ENCODE measurements at places on chromosomes 6 and 20. TPM values are rescaled to one million over a fixed set of nuclear protein-coding genes. Genes with fewer than 3 reads are reported as not detected.

BNIP5 gene
- not detected for total RNA-seq

GRCh38 chr6:31468311-31468710 lies 29.6 kb upstream of the MICB start:
- no peak for DNase-seq

MLIP gene
- not detected for total RNA-seq

MCM8 gene
- 16.1 TPM for total RNA-seq

DNA sequence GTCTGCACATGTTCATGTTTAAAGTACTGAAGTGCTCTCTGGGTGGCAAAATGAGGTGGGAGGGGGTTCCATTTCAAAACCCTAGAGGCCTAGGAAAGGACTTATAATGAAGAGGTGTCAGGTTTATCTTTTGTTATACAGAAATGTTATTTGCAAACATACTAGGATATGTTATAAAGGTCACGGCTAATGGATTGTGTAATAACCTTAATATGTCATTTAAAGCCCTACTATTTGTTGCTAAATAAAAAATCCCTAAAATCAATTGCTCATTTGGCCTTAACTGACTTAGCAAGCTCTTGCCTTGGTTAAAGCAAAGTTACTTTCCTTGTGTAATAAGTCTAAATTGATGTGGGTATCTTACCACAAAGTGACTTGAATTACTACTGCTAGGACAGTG lies 8.8 kb downstream of the NKX2-4 start:
- DNase-seq: no peak

DNA sequence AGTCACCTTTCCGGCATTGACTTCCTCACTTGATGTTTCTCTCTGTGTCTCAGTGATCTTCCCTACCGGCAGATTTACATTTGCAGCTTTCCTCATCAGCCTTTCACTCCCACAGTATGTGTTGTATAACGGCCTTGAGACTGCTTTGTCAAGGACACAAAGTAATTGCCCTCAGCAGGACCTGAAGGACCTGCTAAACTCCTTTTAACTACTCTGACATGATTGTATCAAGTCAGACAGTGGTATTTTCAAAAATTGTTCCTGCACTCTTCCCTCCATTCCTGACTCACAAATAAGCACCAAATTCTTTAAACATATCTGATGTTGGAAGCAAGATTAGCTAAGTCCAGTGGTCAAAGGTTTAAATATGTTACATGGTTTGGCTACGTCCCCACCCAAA lies 62.4 kb downstream of the PDE10A start:
- no peak for DNase-seq

DNA sequence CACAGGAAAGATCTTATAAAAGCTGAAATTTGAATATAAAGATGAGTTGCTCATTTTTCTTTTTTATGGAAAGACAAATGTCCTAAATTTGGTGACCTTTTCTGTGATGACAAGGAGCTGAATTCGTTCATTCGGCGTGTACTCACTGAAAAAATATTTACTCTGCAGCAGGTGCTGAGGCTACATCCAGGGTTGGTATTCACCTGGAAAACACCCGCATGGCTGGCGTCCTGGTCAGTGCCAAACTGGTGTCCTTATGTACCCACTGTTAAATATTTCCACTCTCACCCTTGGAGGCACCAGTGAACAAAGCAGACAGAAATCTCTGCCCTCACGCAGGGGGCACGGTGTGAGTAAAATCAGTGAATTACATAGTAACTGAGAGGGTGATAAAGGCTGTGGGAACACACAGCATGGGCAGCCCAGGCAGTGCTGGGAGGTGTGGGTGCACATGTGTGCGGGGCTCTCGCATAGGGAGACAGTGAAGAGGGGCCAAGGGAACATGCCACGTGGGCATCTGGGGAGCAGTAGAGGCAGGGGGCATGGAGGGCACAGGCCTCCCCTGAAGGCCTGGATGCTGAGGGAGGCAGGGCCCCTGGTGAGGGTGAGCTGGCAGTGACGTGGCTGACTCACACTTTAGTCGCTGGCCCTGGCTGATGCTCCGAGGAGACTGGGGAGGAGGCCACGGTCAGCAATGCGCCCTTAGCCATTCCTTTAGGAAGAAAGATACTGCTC lies 89.7 kb downstream of the INSM1 start:
- DNase-seq: no peak

DNA sequence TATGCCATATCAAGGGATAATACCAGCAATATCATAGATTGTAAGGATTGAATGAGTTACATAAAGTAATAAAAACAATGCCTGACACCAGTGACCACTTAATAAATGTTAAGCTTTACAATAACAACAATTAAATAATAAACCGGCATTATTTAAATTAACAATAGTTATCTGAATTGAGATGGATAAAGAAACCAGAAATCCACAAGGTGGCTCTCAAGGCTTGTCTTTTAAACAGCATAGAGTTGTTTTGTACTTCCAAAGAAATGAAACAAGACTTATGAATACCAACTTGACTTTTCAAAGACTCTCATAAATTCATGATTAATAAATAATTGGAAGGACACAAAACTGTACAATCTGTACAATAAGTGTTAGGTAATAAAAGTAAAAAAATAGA lies 203.1 kb downstream of the ASCC3 start:
- DNase-seq: no peak

GRCh38 chr6:15577106-15577505 lies 85.7 kb downstream of the DTNBP1 start:
- no peak for DNase-seq

FANCE gene
- 14.9 TPM for total RNA-seq

- DNase-seq: no peak
Observed at GRCh38 chr6:41273714-41274113, 12.8 kb downstream of the TREM1 start.

DNA sequence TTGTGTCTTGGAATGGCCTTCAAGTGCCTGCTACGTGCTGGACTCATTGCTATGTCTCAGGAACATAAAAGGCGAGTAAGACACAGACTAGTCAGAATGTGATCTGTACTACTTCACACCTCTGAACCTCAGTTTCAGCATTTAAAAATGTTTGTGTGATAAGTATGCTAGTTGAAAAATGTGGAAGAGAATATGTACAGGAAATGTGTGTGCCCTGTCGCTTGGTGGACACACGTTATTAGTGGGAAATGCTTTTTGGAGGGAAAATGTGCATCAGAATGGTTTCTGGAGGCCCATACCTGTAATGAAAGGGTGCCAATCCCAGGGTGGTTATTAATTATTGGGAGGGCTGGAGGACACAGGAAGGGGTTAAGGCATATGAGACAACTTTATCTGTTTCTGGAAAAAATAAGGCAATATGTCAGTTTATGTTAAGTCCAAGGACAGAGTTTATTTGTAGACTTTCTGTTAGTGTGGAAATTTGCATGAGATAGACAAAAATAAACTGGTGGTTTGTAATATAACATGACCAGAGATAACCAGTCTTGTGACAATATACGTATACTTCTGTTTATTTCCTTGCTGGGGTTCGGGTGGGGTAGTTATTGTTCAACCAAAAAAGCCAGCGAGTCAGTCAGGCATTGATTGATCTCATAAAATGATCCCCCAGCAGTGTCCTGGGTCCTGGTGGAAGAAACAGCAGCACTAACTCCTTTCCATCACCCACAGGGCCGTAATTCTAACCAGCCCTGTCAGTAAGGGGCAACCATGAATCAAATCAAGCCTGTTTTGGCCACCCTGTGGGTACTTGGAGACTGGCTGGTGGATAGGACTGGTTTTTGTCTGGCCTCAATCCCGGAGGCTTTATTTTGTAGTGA lies 117.9 kb downstream of the JARID2 start:
- DNase-seq: peak; percentile 22

- DNase-seq: no peak
Observed at GRCh38 chr6:149249370-149250357, 67.8 kb upstream of the TAB2 start.

DNA sequence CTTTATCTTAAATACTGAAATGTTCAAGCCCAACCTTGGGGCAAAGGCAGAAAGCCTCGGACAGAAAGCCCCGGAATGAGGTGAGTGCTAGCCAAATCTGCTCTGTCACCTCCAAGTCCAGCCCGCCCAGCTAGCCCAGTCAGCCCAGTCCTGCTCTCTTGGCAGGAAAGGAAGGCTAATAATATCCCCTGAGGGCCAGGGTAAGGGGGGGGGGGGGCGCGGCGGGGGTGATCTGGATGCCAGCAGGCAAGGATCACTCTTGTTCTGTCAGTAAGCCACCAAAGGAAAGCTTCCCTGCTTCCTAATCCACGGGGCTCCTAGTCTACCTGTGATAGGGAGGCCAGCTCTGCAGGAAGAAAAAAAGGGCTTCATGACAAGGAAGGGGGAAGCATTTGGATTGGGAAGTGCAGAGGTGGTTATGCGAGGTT lies 1.1 kb downstream of the NDRG3 start:
- DNase-seq: no peak

DNA sequence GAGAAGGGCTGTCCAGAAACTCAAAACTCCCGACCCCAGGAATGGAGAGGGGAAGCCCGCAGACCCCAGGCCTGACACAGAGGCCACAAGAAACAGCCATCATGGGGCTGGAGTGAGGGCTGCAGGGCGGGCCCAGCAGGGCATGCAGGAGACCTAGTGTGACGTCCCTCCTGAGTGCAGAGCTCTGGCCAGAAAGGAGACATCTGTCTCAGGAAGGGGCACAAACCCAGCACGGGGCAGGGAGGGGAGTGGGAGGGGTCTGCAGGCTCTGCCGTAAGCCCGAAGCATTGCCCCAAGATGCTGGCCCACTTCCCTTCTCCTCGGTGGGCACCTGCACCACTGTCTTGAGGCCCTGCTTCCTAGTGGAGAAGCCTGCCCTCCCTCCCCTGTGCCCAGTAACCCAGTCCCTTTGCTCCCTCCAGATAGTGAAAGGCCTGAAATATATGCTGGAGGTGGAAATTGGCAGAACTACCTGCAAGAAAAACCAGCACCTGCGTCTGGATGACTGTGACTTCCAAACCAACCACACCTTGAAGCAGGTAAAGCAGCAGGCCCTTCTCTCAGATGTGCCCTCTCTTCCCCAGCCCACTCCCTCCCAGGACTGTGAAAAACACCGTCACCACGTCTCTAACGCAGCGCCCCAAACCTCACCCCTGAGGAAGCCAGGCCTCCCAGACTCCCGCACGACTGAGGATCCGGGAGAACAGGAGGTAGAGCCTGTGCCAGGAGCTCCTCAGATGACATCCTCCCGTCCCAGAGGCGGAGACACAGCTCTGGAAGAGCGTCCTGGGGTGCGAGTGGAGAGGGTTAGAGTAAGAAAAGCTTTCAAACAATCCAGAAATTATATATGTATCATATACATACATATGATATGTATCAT lies 9.7 kb downstream of the CST7 start:
- DNase-seq: no peak

DNA sequence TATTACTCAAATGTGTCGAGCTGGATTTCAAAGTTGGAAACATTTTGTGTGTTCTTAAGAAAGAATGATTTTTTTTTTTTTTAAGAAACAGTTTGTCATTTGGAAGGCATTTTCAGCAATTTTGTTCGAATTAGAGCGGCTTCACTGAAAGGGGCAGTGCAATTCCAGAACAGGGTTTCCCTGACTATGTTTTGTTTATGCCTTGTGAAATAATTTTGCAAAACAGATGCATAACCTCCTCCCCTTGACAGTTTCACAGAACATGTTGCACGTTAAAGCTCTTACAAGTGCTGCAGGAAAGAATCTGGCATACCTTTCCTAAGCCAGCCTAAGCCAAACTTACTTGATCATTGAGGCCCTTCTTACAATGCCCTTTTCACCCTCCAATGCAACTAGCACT lies 216.0 kb upstream of the SSTR4 start:
- DNase-seq: no peak

DNA sequence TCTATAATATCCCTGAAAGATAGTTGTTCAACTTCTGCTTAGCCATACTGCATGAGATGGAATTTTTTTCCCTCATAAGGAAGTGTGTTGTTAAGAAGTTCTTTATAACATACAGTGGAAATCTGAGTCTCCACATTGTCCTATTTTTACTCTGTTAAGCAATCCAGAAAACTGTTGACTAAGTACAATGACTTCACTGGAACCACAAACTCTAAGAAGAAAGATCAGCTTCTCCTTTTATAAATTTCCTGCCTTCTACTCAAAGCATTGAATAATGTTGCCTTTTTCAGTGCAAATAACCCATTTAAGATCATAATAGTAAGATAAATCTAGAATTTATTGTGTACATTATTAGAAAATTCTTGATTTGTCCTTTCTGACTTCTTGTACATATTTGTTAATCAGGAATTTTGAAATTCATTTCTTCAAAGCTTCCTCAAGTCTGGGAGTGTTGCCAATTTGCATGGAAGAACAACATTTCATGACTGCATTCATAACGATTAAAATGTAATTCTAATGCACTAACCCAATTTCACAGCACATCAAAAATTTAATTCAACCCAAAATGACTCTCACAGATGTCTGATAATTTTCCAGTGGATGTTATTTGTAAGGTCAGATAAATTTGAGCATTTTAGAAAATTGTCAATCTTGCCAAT lies 45.6 kb upstream of the ANKEF1 start:
- DNase-seq: no peak

GRCh38 chr6:4890627-4891026 lies 113.2 kb downstream of the RPP40 start:
- DNase-seq: no peak

GRCh38 chr20:19048995-19049501 lies 163.4 kb upstream of the SLC24A3 start:
- DNase-seq: no peak

FRK gene
- total RNA-seq: 8.1 TPM

PNPLA1 gene
- not detected for total RNA-seq

DNA sequence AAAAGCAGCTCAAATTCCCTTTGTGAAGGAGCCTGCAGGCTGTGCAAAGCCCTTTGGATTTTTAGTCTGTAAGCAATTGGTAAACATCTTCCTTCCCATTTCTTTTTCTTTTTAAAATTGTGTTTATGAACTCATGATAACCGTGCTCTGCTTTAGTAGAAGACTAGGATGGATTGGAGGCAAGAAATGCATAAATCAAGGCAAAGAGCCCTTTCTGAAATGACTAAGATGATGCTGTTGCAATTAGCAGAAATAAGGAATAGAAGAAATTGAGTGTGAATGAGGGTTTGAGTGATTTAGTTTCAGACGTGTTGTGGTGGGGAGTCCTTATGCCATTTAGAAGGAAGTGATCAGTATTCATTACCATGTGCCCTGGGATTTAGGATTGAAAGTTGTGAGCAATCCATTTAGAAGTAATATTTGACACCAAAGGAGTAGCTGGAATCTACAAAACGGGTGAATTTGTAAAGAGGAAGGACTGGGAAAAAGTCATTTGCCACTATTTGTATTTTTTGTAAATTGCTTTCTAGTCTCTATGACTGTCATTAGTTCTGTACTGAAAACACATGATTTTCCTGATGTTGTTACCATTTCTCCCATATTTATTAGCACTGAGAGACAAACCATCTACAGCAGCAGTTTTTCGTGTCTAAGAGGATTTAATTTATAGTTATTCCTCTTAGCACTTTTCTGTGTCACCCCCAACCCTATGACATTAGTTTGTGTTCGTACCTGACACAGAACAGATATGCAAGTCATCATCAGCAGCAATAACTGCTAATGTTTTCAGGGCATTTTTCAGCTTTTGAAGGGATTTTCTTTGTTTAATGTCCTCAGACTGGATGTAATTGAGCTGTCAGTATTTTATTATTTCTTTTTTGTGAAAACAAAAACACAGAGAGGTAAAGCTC lies 265.0 kb downstream of the UTRN start:
- DNase-seq: no peak

All from epithelial cell of proximal tubule (primary cell).